ENCODE measurements at places on chromosomes 6 and 20.

- DNase-seq = no peak
These were observed 428.6 kb downstream of the HACE1 start for GRCh38 chr6:104431096-104431495.

- peak; percentile 61 for DNase-seq
These were observed 6.2 kb downstream of the TMEM242 start for GRCh38 chr6:157316871-157317814.

DNA sequence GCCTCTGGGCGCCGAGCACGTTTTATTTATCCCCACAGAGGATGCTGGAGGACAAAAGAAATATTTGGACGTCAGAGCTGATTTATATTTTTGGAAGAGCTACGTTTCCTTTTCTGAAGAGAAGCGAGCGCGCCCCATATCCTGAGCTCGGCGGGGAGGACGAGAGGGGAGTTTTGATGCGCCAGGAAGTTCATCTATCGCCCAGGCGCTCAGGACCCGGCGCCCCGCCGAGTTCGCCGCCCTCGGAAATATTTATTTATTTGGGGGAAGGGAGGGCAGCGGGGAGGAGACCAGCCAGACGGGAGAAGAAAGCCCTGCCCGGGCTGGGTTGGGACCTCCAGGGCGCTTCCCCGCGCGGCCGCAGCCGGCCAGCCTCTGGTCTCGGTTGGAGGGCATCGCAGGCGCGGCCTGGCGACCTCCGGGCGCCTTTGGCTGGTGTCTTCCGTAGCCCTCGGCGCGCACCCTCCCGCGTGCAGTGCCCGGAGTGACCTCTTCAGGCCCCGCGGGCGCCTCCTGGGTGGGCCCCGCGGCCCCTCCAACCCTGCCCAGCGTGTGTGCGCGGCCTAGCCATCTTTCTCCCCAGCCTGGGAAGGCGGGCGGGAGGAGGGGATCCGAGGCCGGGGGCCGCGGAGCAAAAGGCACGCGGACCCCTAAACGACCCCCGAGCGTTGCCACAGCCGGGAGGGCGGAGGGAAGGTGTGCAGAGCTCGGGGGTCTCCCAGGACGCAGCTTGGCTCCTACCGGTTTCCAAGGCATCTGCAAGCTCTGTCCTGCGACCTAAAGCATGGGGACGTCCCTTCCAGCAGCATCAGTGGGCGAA lies 5.4 kb upstream of the FOXF2 start:
- DNase-seq = no peak

GRCh38 chr20:47419953-47420514 lies 63.5 kb upstream of the ZMYND8 start:
- no peak for DNase-seq

DNA sequence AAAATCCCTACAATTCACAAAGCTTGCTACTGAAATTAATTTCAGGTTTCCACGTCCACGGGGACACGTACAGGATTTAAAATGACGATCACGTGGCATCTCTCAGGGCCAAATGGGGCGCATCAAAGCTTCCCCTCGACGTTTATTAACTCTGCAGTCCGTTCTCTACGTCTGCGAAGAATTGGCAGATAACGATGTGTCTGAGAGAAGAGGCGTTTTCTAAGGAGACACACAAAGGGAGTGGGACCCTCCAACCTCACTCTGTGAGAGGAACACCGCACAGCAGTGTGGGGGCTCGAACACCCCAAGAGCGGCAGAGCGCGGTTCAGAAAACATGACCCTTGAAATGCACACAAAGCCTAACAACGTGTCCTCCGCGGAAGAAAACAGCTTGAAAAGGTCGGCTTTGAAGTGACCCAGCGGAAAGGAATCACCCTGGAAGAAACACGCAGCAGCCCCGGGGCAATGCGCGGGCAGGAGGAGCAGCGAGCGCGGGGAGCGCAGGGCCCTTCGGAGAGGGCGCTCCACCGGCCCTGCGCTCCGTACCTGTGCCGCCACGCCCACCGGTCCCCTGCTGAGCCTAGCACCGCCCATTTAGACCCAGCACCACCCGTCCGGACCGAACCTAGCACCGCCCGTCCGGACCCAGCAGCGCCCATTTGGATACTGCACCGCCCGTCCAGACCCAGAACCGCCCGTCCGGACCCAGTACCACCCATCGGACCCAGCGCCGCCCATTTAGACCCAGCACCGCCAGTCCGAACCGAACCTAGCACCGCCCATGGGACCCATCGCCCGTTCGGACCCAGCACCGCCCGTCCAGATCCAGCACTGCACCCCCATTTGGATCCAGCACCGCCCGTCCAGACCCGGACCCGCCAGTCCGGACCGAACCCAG lies 1.1 kb upstream of the AFDN start:
- no peak for DNase-seq

DNA sequence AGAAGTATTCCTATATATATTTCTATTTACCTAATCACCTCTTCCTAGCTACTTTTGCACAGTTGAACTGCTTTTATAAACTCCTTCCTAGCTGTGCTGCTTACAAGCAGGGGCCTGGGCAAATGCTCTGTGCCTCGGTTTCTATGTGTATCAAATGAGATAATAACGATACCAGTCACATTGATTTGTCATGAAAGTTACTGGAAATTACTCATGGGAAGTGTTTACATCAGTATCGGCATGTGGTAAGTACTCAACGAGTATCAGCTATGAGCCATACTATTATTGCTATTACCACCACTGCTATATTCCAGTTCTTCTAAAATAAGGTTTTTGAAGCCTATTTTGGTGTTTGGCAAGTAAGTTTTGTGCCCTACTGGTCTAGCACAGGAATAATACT lies 4.9 kb downstream of the LAMA4 start:
- DNase-seq = no peak
